Renal cortical epithelial cell (primary cell): ENCODE measurements at places on chromosomes 2 and 18. TPM values are rescaled to one million over a fixed set of nuclear protein-coding genes. Genes with fewer than 3 reads are reported as not detected.

Gene HAAO
- total RNA-seq, result 1.1 and 1.2 TPM in 2 replicates

Gene GAL3ST2
- 0.17 and 0.70 TPM in 2 replicates for total RNA-seq

Gene ABCG8
- total RNA-seq, result not detected in 2 replicates

Gene TYMS
- total RNA-seq, result 19.4 and 25.9 TPM in 2 replicates

Gene SLC8A1
- 11.7 and 12.9 TPM in 2 replicates for total RNA-seq

Gene KCNF1
- not detected in 2 replicates for total RNA-seq

Gene SH2D6
- 0.40 TPM in 1 of 2 replicates, not detected in the other for total RNA-seq

Gene L3MBTL4
- total RNA-seq, result 2.2 and 9.6 TPM in 2 replicates

Gene ATAD2B
- 6.4 and 16.8 TPM in 2 replicates for total RNA-seq

Gene ASPRV1
- total RNA-seq, result 0.20 TPM in 1 of 2 replicates, not detected in the other

Gene GLI2
- under 0.01 and 0.45 TPM in 2 replicates for total RNA-seq

Gene LCT
- not detected in 2 replicates for total RNA-seq

Gene USP14
- 39.8 and 117 TPM in 2 replicates for total RNA-seq

Gene GATA6
- 0.35 and 0.45 TPM in 2 replicates for total RNA-seq

Gene FAM237A
- not detected in 2 replicates for total RNA-seq

Gene FSIP2
- total RNA-seq, result under 0.01 and 1.1 TPM in 2 replicates

Gene UCN
- total RNA-seq, result 0.70 TPM in 1 of 2 replicates, not detected in the other

Gene HRH4
- 0.05 TPM in 1 of 2 replicates, not detected in the other for total RNA-seq

Gene HNMT
- 47.9 and 103 TPM in 2 replicates for total RNA-seq

Gene AOX1
- 8.0 and 60.4 TPM in 2 replicates for total RNA-seq

Gene G6PC2
- total RNA-seq, result not detected in 2 replicates

Gene CNGA3
- not detected in 2 replicates for total RNA-seq

Gene IL36G
- total RNA-seq, result not detected in 2 replicates

Gene CDKL4
- total RNA-seq, result 0.87 and 3.8 TPM in 2 replicates

Gene MBD1
- 32.6 and 62.7 TPM in 2 replicates for total RNA-seq

Gene SERPINB11
- not detected in 2 replicates for total RNA-seq

Gene ACMSD
- 3.3 and 21.7 TPM in 2 replicates for total RNA-seq

Gene PROKR1
- total RNA-seq, result not detected in 2 replicates

Gene CFAP65
- total RNA-seq, result 0.65 TPM in 1 of 2 replicates, not detected in the other

Gene LTBP1
- total RNA-seq, result 0.89 and 3.6 TPM in 2 replicates

Gene RPS27A
- total RNA-seq, result 618 and 1,001 TPM in 2 replicates

Gene MC5R
- total RNA-seq, result not detected in 2 replicates

Gene MEP1B
- total RNA-seq, result not detected in 2 replicates

Gene TRIP12
- total RNA-seq, result 215 and 346 TPM in 2 replicates

Gene CD8B2
- not detected in 2 replicates for total RNA-seq

Gene SCYGR4
- total RNA-seq, result not detected in 2 replicates

Gene LIPT1
- 4.9 and 8.1 TPM in 2 replicates for total RNA-seq

Gene NT5DC4
- total RNA-seq, result not detected in 2 replicates

Gene AGFG1
- total RNA-seq, result 81.1 and 126 TPM in 2 replicates

Gene SCYGR7
- not detected in 2 replicates for total RNA-seq

Gene TLX2
- 0.05 TPM in 1 of 2 replicates, not detected in the other for total RNA-seq

Gene BOLL
- total RNA-seq, result not detected in 2 replicates

Gene ALK
- total RNA-seq, result not detected in 2 replicates

Gene TET3
- total RNA-seq, result 3.6 and 8.7 TPM in 2 replicates

Gene TUBA4B
- total RNA-seq, result 0.25 TPM in 1 of 2 replicates, not detected in the other

Gene SRD5A2
- 0.20 TPM in 1 of 2 replicates, not detected in the other for total RNA-seq

Gene NEB
- total RNA-seq, result under 0.01 and 1.2 TPM in 2 replicates

Gene C2orf80
- not detected in 2 replicates for total RNA-seq

Gene SLC4A3
- 3.5 and 10.1 TPM in 2 replicates for total RNA-seq

Gene SLC9A4
- 0.40 and 7.6 TPM in 2 replicates for total RNA-seq

Gene UGT1A6
- total RNA-seq, result 206 and 675 TPM in 2 replicates

Gene GDF7
- 0.69 and 3.2 TPM in 2 replicates for total RNA-seq

Gene ARHGAP15
- not detected in 2 replicates for total RNA-seq

Gene KDSR
- total RNA-seq, result 26.2 and 75.1 TPM in 2 replicates

Gene MDH1
- 222 and 254 TPM in 2 replicates for total RNA-seq

Gene TMEM247
- total RNA-seq, result not detected in 2 replicates
